Muscle of arm (tissue), 14 donors: ENCODE measurements at places on chromosomes 1 and 21. TPM values are rescaled to one million over a fixed set of nuclear protein-coding genes. Genes with fewer than 3 reads are reported as not detected.

- no peak for DNase-seq
These were observed 86.9 kb upstream of the SPAG17 start for GRCh38 chr1:118271883-118272282.

GRCh38 chr1:149846593-149847466 lies 52.5 kb upstream of the BOLA1 start:
- DNase-seq = no peak

DNA sequence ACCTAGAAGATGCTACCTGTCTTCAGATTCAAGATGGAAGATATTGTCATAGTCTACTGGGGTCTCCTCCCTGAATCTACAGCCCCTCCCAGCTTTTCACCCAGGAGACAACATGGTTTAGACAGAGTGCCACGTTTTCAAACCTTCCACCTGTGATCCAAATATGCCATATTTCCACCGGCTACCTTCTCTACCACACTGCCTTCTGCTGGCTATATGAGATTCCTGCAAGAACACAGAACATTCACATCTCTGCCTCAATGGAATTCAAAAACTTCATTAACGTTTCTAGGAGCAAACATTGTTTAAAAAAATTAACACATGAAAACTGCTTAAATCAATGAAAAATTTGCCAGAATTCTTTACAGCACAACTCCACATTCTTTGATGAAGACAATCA lies 12.9 kb upstream of the LELP1 start:
- DNase-seq = no peak

DNA sequence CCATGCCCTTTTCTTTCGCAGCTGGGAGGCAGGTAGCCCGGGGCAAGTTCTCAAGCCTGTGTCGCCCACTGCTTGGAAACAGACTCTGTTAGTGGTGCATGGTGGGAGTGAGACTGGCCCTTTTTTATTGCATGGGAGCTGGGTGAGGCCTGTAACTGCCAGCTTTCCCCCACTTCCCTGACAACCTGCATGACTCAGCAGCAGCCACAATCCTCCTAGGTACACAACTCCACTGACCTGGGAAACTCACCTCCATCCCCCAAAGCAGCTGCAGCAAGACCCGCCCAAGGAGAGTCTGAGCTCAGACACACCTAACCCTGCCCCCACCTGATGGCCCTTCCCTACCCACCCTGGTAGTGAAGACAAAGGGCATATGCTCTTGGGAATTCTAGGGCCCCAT lies 25.8 kb downstream of the PIGP start:
- no peak for DNase-seq

- DNase-seq = peak; percentile 71
These were observed 33.3 kb downstream of the FOXD2 start for GRCh38 chr1:47471163-47471562.

GRCh38 chr1:55774446-55774845 lies 559.3 kb upstream of the USP24 start:
- no peak for DNase-seq

GRCh38 chr1:73106931-73107330 lies 824.6 kb upstream of the NEGR1 start:
- no peak for DNase-seq

DNA sequence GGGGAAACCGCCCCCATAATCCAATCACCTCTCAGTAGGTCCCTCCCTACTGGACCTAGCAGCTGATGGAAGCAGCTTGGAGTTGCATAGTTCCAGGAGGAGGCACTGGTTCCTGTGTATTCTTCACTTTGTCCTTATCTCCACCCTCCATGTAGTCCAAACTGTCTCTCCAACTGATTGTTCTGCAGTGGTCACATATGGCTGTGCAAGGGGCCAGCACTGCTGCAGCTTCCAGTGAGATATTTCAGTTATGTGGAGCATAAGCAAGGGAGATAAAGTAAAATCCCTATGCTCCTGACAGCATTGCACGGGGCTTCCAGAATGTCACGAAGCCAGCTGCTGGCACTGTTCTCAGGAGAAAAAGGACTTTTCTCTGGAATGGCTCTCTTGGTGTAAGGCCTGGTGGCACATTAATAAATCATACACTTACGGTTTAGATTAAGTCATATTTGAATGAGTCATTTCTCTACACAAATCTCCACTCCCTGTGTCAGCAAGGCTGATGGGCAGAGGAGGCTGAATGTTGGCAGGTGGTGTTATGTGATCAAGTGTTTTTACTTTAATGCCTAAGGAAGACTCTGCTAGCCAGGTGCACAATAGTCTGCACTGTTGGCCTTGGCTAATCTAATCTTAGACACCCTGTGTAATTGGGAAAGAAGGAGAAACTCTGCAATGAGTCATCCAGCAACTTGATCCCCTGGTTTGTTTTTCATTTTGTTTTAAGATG lies 93.4 kb downstream of the KCNK1 start:
- no peak for DNase-seq

- no peak for DNase-seq
These were observed 49.1 kb upstream of the SERBP1 start for GRCh38 chr1:67479146-67479891.

- DNase-seq = no peak
These were observed 4.0 kb upstream of the RCAN1 start for GRCh38 chr21:34618941-34619340.

- no peak for DNase-seq
These were observed 318.5 kb upstream of the RUNX1 start for GRCh38 chr21:35367553-35367952.

GRCh38 chr21:37829447-37829846 lies 86.8 kb downstream of the KCNJ6 start:
- no peak for DNase-seq

GRCh38 chr21:39153842-39154241 lies 29.4 kb downstream of the PSMG1 start:
- DNase-seq = no peak

- peak; percentile 42 for DNase-seq
These were observed 4.6 kb upstream of the PRKCZ start for GRCh38 chr1:2045468-2046173.

- no peak for DNase-seq
These were observed 67.7 kb upstream of the MPC2 start for GRCh38 chr1:168004531-168004930.

- DNase-seq = no peak
These were observed 59.6 kb downstream of the PGBD5 start for GRCh38 chr1:230366504-230366915.

GRCh38 chr1:7526867-7527732 lies 244.0 kb upstream of the VAMP3 start:
- DNase-seq = no peak

- no peak for DNase-seq
These were observed 104.4 kb upstream of the DPT start for GRCh38 chr1:168833362-168833761.

- no peak for DNase-seq
These were observed 122.1 kb downstream of the LRIG2 start for GRCh38 chr1:113194846-113195830.

GRCh38 chr21:32949701-32950100 lies 76.0 kb upstream of the OLIG2 start:
- no peak for DNase-seq

GRCh38 chr1:69587391-69587790 lies 19.7 kb downstream of the LRRC7 start:
- no peak for DNase-seq

DNA sequence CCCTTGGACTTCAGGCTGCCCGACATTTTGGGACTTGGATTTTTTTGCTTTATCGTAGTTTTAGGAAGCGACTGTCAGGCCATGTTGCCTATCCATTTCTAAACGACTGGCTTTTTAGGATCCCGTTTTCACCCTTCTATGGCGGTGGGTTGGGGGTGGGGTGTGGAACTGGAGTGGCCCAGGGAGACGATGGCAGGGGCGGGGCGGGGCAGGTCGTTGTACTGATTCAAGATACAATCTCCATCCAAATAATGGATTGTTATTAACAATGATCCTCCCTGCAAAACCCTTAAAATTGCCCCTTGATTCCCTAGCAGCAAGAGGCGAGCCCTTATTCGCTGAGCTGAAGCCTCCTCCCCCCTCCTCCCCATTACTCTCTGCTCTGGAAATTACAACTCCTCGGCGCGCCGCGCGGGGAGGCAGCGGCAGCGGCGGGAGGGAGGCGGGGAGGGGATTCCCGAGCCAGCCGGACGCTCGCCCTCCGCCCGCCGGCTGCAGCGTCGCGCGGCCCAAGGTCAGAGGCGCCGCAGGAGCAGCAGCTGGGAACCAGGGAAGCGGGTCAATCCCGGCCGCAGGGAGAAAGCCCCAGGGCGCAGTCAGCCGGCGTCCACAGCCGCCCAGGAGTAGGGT lies at the start of gene TRIM67:
TSS of gene TRIM67 (plus strand) at position 392 of the 630 bp plus-strand sequence. CDS start 912 bp downstream, outside the sequence.
- peak; percentile 16 for DNase-seq

GRCh38 chr1:173122958-173123852 lies 72.5 kb upstream of the TNFSF18 start:
- DNase-seq = peak; percentile 56

DNA sequence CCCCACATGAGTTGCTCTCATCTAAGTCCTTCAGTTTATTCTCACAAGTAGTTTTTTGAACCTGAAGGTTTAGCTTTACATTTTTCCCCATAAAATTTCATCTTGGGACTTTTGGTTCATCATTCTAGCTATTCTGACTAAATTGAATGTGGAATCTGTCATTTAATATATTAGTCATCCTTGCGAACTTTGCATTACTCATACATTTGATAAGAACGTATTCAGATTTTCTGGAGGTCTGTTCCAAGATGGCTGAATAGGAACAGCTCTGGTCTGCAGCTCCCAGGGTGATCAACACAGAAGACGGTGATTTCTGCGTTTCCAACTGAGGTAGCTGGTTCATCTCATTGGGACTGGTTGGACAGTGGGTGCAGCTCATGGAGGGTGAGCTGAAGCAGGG lies 59.8 kb upstream of the CSF1 start:
- no peak for DNase-seq

- DNase-seq = no peak
These were observed 91.1 kb upstream of the RAB3GAP2 start for GRCh38 chr1:220363196-220363837.

DNA sequence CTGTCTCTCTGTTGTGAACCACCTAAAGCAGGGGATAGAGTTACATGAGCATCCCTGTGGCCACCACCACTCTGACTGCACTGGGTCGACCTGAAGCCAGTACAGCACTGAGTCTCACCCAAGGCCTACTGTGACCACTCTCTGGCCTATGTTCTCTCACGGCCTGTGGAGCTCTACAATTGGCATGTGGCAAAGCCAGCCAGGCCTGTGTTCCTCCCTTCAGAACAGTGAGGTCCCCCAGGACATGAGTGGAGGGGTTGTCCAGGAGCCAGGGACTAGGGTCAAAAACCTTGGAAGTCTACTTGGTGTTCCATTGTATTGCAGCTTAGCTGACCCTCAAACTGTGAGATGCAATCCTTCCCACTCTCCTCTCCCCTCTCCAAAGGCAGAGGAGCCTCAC lies 42.7 kb upstream of the FMO3 start:
- DNase-seq = no peak

DNA sequence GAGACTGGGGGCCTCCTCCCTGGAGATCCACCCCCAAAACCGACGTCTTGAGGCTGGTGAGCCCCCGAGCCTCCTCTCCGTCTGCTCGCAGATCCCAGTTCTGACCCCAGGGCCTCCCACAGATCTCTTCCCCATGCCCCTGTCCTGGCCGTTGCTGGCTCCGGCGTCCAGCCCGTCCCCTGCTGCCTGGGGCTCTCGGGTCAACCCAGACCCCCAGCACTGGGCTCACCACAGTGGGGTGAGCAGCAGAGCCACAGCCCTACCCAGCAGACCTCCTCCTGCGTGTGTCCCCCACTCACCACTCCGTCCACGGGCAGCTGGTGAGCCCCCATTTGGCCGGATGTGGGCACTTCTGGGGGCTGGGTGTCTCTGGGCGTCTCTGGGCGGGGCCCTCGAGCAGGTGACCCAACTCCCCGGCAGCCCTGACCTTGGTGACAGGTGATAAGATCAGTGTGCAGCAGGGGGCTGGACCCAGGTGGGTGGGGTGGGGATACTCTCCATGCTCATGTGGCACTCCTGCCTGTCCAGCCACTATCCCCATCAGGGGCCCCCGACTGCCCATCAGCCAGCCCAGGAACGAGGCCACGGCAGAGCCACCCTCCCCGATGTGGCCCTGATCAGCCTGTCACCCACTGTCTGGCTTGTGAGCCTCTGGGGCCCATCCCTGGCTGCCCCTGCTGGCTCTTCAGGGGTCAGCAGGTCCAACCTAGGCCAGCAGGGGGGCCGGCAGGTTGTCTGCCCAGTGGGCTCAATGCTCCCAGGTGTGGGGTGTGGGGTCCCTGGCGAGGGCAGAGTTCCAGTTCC lies 709 bp downstream of the TNFRSF14 start:
- no peak for DNase-seq

- no peak for DNase-seq
These were observed 57.7 kb upstream of the COA6 start for GRCh38 chr1:234315588-234315987.

DNA sequence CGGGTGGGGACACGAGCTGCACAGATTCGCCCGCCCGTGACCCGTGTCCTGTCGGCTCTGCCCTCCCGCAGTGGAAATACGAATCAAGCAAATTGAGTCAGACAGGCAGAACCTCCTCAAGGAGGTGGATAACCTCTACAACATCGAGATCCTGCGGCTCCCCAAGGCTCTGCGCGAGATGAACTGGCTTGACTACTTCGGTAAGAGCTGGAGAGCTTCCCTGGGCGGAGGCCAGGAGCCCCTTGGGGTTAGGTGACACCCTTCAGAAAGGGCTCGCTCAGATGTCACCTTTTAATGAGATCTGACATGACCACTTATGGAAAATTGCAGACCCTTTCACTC lies 489 bp downstream of the CDCA8 start:
- DNase-seq = no peak

CD247 gene
- 0.40 TPM for polyA plus RNA-seq

MX1 gene
- 2.3 TPM for polyA plus RNA-seq

STUM gene
- 12.2 TPM for polyA plus RNA-seq

SAMD11 gene
- polyA plus RNA-seq = not detected

SH2D1B gene
- polyA plus RNA-seq = 0.32 TPM

HES3 gene
- not detected for polyA plus RNA-seq

PTPN22 gene
- 0.50 TPM for polyA plus RNA-seq

MAP10 gene
- 3.3 TPM for polyA plus RNA-seq

PLA2G4A gene
- polyA plus RNA-seq = 5.4 TPM

KCNA2 gene
- polyA plus RNA-seq = 1.1 TPM

HMGN1 gene
- 293 TPM for polyA plus RNA-seq

SRP9 gene
- 204 TPM for polyA plus RNA-seq

LCE3E gene
- not detected for polyA plus RNA-seq

C1orf87 gene
- not detected for polyA plus RNA-seq
